ENCODE measurements at places on chromosomes 13 and 19.

DNA sequence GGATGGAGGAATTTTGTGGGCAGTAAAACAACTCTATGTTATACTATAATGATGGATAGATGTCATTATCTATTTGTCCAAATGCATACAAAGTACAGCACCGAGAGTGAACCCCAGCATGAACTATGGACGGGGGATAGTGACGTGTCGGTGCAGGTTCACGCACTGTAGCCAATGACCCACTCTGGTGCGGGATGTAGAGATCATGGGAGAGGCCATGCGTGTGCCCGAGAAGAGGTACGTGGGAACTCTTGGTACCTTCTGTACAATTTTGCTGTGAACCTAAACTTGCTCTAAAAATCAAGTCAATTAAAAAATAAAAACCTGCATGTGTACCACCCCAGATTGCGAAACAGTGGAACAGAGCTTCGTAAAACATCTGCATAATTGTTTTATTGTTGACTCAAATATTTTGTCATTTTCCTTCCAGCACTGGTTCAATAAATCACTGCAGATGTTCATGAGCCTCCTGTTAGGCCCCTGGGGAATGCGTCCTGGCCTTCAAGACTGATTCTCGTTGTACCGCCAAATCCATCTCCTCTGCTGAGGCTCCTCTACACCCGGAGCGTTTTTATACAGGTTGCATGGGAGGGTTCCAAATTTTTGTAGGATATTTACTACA is 30.9 kb downstream of the COL4A1 start:
- DNase-seq: no peak

- peak; percentile 66 for DNase-seq
These were observed 20.2 kb upstream of the PNMA8B start for GRCh38 chr19:46515879-46516350.

GRCh38 chr19:405121-405965 is 3.6 kb downstream of the C2CD4C start:
- DNase-seq: no peak

DNA sequence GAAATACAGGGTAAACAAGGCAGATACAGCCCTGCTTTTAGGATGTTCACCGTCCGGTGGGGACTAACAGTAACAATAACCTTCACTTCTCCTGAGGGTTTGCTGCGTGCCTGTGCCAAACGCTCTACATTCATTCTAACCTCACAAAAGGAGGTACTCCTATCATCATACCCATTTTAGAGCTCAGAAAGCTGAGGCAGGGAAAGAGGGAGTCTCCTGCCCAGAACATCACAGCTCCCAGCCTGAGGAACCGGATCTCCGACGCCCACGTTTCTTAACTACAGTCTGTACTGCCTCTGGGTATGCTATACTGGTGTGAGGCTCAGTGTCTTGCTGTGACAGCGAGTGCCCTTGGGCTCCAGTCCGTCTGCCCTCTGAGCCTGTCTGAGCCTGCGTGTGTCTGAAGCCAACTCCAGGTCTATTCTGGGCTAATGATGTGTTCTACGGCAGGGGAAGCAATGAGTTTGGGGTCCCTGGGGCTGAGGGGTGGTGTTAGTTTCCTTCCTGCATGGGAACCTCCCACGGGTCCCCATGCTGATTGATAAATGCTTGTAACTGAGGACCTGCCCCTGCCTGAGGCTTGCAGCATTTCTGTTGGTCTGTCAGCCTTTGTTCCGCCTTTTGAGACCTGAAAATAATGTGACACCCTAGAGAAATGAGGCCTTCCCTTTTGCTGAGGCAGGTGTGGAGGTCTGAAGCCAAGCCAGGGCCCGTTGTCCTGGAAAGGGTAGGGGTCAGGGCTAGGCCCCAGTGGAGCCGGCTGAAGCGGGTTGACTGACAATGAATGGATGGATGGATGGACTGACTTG is 4.9 kb downstream of the LIPE start:
- DNase-seq: no peak

GRCh38 chr19:343941-344624 is 513 bp downstream of the MIER2 start:
- peak; percentile 69 for DNase-seq

DNA sequence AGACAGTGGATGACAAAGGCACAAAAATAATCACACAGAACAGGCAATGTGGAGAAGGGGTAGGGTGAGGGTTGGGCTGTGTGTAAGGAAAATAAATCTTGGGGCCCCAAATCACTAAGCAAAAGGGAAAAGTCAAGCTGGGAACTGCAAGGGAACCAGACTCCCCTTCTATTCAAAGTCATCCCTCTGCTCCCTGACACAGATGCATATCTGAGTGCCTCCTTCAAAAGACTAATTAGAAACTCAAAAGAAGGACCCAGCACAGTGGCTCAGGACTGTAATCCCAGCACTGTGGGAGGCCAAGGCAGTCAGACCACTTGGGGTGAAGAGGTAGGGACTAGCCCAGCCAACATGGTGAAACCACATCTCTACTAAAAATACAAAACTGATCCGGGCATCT is 18.3 kb downstream of the ZNF611 start:
- DNase-seq: no peak

GRCh38 chr13:79671420-79671819 is 190.5 kb downstream of the NDFIP2 start:
- DNase-seq: no peak

DNA sequence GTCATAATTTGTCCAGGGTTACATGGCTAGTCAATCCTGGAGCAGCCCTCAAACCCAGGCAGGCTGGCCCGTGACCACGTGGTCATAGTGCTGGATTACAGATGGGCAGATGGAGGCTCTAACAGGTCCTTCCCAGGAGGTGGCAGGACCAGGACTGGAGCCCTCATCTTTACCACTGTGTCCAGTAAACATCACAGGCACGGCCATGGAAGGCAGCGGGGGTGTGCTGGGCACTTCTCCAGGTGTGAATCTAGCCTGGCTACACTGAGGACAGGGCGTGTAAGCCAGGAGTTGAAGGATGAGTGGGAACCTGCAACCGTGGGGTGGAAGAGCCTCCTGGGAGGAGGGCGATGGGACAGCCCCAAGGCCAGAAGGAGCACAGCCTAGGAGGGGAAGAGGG is 6.1 kb downstream of the CIC start:
- no peak for DNase-seq

DNA sequence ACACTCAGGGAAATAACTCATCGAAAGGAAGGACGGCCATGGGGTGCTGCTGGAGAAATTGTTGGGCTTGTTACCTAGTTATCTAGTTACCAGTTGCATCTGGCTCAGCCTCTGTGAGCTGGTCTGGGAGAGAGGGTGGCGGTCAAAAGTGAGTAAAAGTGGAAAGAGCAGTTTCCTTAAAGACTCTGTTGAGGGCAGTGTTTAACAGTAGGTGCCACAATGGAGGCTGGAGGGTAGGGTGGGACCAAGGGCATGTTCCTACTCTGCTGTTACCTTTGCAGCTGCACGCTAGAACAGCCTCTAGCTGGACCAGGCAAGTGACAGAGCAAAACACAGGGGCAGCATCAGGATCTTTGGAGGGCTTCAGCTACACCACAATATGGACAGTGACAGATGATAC is 228.8 kb upstream of the STARD13 start:
- no peak for DNase-seq

DNA sequence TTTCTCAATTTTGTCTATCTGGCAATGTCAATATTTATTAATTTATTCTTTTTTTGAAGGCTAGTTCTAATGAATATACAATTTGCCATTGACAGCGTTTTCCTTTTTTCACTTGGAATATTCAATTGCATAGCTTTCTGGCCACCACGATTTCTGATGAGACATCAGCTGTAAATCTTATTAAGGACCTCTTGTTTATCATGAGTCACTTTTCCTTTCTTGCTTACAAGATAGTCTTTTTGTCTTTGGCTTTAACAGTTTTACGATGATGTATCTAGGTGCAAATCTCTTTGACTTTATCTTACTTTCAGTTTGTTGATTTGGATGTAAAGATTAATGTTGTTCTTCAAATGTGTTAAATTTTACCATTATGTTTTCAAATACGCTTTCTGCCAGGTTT is 991.6 kb upstream of the SLC10A2 start:
- peak; percentile 2 for DNase-seq

DNA sequence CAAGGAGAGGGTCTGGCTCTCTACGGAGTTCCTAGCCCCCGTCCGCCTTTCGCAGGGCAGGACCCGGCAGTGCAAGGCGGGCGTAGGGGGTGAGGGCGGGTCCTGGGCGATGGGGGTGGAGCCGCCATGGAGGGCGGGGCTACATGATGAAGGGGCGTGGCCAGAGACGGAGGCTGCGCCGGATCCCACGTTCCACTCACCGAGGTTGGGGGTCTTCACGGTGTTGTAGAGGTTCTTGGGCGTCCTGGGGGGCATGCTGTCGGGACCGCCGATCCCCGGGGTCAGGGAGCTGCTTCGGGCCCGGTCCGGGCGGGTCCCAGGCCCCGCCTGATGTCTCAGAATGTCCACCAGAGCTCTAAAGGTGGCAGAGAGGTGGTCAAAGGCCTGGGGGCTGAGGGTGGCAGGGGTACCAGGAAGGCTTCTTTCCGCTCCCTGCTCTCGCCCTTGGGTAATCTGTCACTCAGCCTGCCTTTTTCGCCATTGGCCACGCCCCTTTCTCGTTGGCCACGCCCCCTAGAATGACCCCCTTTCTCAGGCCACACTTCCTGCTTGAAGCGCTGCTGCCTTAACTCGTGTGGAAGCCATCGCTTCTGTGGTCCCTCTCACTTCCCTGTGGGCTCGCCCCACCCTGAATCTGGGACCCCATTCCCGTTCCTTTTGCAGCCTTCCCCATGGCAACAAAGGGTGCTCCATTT is 2.5 kb downstream of the SHISA7 start:
- DNase-seq: no peak

- DNase-seq: no peak
These were observed 11.3 kb upstream of the ZBTB7A start for GRCh38 chr19:4077800-4078684.

DNA sequence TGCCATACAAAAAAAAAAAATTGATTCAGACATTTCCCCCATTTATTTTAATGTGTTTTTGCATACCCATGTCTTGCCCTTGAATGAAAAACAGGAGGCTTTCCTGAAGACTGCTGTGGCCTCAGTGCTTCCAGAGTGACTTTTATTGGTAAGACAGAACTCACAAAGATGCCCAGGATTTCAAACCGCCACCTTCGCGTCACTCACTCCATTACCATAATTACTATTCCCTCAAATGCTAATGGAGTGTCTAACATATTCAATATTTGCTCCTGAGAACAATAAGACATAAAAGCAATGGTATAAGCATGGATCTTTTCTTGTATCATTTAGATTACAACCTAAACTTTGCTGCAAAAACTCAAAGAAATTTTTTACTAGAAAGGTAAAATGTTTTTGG is 282.2 kb upstream of the SOX21 start:
- no peak for DNase-seq

GRCh38 chr19:2180881-2181632 is 17.3 kb downstream of the DOT1L start:
- no peak for DNase-seq

DNA sequence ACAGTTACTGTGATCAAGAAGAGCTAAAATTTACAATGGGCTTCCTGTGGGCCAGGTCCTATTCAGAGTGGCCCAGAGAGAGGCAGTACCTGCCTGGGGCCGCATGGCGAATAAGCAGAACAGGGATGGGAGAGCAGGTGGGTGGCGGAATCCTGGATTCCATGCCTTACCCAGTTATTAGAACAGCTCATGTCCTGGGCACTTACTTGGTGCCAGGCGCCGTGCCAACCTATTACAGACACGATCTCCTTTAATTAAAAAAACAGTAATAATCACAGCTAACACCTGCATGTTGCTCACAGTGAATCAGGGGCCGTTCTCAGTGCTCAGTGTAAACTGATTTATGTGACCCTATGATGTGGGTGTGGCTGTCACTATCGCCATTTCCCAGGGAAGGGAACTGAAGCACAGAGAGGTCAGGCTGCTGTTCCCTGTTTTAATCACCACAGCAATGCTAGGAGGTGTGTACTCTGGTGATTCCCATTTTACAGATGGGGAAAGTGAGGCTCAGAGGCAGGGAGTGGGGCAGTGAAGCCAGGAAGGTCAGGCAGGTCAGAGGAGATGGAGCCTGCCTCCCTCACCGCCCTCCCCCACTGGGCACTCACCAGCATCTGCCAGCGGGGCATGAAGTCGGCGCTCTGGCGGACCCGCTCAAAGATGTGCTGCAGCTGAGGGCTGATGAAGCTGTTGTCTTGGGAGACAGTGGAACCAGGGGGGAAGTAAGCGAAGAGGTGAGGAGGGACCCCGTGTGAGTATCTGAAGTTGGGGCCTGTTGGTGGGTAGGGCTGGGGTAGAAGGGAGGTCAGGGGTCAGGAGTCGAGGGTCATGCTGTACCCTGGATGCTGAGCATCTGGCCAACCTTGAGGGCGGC is 12.0 kb downstream of the COQ8B start:
- no peak for DNase-seq

GRCh38 chr13:79710376-79710775 is 229.4 kb downstream of the NDFIP2 start:
- peak; percentile 3 for DNase-seq

DNA sequence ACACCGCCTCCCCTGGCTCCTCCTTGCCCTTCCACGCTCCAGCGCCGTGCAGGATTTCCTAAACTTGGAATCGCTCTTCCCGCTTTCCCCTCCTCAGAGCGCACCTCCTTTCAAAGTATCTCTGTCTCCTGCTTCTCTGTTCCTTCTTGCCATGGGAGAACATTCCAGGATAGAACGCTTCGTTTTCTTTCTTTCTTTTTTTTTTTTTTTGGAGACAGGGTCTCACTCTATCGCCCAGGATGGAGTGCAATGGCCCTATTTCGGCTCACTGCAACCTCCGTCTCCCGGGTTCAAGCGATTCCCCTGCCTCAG is 574 bp upstream of the XPO4 start:
- no peak for DNase-seq

GRCh38 chr13:20354722-20355121 is 122.6 kb upstream of the GJB6 start:
- DNase-seq: no peak

DNA sequence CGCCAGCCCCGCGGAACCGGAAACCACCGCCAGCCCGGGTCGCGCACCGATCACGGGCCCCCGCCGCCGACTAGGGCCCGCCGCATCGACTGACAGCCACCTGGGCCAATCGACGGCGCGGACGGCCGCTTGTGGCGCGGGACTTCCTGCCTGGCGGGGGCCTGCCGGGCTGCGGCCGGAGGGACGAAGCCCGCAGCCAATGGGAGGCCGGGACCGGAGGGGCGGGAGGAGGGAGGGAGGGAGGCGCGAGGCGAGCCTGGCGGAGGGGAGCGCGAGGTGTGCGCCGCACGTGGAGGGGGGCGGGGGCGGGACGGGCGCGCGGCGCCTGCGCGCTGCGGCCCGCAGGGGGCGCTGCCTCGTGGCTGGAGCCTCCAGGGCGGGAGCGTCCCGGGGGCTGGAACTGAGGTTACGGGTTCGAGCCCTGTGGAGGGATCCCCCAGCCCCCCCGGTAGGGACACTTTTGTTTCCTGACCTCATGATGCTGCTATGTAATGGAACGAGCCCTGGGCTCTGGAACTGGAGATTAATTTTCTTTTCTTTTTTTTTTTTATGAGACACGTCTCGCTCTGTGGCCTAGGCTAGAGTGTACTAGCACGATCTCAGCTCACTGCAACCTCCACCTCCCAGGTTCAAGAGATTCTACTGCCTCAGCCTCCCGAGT is at the start of gene MLLT1:
Gene MLLT1 (minus strand): TSS at position 45 of the 661 bp plus-strand sequence. CDS start 191 bp downstream, outside the sequence.
- peak; percentile 99 for DNase-seq

Data from HTR-8/SVneo (cell line).